Fibroblast of skin of left biceps (primary cell): ENCODE measurements at places on chromosomes 5 and 9.

- no peak for DNase-seq
Observed at GRCh38 chr9:20832775-20833174, 148.7 kb downstream of the FOCAD start.

DNA sequence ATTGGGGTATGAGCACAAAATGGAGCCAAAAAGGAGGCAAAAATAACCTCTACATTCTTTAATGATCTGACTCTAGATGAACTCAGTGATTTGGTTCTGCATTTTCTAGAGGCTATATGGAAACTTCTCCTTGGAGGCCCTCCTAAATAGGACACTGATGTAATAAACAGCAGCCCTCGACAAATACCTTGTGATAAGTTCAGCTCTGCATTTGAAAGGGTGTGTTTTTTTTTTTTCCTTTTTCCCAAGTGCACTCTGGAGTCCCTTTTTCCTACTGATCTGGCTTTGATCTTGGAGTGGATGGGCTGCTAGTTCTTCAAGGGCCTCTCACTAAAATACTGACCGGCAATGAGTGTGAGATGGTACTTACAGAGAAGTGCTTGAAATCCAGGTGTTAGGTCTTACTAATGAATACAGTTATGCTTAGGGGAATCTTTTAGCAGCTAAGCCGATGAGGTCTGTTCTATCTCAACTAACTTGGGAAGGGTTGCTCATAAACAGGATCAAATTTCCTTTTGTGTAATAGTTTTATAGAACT is 161.7 kb downstream of the MAST4 start:
- DNase-seq = no peak

DNA sequence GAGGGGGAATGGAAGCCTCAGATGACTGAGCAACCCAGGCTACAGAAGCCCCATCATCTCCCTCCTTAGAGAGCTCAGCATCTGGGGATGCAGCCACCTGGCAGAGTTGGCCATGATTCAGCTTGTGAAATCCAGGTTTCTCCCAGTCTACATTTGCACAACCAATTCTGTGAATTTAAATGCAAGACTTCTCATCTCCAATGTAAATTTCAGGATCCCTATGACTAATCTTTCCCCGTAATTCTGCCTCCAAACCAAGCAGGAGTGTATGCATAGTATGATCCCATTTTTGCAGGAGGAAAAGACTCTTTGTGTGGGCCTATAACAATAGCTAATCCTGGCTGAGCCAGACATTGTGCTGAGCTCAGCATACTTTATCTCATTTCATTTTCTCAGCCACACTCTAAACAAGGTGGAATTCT is 59.6 kb upstream of the IL17B start:
- no peak for DNase-seq

- no peak for DNase-seq
Observed at GRCh38 chr9:127763918-127764384, 14.5 kb downstream of the SH2D3C start.

DNA sequence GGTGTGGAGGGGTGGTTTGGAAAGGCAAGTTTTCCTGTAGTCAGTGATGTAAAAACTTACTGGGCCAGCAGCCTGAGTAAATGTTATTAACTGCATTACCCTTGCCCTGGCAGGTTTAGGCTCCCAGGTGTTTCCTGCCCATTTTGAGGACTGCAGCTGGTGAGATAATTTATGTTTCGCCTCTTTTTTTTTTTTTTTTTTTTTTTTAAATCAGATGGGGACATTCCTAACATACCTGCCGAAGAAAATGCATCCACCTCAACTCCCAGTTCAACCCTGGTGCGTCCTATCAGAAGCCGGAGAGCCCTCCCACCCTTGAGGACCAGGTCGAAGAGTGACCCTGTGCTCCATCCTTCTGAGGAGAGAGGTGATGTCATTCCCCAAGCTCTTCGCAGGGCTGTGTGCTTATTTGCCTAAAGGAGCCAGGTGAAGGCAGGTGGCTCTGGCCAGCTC is 60.6 kb downstream of the ENTREP1 start:
- no peak for DNase-seq

GRCh38 chr9:20742833-20743232 is 58.8 kb downstream of the FOCAD start:
- no peak for DNase-seq

DNA sequence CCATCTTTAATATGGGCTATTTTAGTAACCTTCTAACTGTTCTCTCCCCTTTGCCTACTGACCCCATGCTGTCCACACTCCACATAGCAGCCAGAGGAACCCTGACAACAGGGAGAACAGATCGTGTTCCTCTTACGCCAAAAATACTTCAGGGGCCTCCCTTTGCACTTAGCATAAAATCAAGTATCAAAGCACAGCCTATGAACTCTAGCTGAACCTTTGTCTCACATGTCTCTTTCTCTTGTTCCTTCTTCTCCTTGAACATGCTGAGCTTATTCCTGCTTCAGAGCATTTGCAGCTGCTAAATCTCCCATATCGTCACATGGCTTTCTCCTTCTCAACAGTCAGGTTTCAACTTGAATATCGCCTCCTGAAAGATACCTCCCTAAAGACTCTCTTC is 698.8 kb upstream of the C9orf72 start:
- no peak for DNase-seq

DNA sequence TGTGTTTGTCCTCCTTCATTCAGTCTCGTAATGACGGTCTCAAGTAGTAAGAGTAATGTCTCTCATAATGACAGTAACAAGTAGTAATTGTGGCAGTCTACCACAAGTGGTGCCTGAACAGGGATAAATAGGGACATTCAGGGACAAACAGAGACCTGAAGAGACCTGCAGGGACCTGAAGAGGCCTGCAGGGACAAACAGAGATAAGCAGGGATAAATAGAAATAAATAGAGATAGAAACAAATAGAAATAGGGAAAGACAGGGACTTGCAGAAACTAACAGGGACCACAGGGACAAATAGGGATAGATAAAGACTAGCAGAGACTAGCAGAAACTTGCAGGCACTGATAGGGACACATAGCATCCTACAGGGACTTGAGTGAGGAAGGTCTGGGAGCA is 7.9 kb downstream of the UGT3A2 start:
- no peak for DNase-seq

DNA sequence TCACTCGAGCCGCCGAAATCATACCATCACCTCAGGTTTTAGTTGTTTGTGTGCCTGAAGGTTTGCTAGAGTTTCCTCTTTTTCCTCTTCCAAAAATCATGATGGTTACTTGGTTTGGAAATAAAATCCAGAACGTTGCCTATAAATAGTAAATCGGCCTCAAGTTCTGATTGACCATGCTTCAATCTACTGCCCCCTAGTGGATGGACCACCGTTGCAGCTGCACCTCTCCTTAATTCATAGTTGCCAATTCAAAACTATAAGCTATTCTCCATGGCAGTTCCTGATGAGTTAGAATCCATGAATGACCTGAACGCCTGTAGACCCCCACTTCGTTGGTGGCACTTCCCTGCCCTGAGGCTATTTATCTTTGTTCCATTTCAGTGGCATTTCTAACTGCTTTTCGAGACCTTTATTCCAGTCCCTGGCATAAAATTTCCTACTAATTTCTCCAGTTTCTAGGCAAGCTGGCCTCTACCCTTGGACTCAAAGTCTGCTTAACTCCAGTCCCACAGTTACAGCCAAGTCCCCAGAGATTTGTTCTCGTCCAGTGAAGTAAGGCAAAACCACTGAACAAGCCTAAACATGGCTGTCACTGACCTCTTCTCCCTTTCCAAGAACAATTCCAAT is 422.6 kb downstream of the EFNA5 start:
- no peak for DNase-seq

DNA sequence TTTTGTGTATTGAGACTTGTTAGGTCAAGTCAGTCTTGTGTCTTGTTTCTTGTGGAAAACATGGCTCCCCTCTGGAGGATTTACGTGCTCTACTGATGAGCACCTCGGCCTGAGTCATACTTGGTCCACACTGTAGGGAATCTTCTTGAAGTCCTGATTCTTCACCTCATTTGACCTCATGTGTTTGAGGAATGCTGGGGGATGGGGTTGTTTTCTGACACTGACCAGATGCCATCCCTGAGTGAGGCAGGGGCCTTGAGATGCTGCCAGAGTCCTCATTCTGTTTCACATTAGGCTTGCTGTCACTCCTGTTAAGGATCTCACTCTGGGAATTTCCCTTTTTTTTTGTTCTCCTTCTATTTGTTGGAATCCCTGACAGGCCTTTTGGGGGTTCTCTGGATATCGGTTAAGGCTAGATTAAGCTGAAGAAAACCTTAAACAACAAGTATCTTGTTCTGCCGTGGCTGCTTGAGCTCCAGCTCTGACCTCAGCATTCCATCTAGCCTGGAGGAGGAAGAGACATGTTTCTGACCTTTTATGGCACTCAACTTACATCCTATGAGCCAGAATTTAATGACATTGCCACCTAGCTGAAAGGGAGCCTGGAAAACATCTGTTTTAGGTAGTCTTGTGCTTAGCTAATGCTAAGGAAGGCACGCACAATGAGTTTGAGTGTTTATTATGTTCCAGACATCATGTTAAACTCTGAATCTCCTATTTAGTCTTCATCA is 20.6 kb downstream of the TCOF1 start:
- peak; percentile 85 for DNase-seq

DNA sequence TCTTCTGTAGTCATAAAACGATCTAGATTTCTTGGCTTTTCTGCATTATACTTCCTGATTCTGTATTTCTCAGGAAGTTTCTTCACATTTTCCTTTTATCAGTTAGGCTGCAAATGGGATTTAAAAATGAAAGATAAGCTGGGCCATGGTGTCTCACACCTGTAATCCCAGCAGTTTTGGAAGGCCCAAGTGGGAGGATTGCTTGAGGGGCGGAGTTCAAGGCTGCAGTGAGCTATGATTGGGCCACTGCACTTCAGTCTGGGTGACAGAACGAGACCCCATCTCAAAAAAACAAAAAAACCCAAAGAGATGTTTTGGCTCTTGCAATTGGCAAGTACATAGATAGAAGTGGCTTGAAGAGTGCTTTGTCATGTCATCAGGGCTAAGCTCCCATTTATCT is 26.2 kb upstream of the APC start:
- DNase-seq = no peak

GRCh38 chr5:74953554-74953936 is 87.4 kb upstream of the FAM169A start:
- no peak for DNase-seq

GRCh38 chr5:132777209-132778069 is at the start of gene SEPTIN8:
Gene SEPTIN8 (minus strand): TSS chr5:132777239. CDS start chr5:132777137, 102 bp downstream.
- DNase-seq = no peak
